ENCODE measurements at places on chromosomes 2 and 18.

GRCh38 chr2:73896362-73897239, 3.8 kb downstream of the ACTG2 start:
- DNase-seq, result peak; percentile 27

GRCh38 chr18:24368749-24369148, 28.9 kb downstream of the OSBPL1A start:
- DNase-seq, result peak; percentile 74

DNA sequence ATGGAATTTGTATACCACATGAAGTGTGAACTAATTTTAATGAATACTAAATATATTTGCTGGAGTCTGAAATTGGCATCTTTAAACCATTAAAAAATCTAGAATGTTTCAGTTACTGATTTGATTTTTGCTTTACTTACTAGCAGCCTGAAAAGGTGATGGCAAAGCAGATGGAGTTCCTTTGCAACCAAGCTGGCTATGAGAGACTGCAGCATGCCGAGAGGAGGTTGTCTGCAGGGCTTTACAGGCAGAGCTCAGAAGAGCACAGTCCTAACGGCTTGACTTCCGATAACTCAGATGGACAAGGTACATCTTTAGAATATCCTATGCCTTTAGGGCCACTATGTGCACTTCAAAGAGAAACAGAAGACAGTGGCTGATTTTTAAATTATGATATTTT, 36.5 kb downstream of the NAB1 start:
- no peak for DNase-seq

- no peak for DNase-seq
These were observed 5.7 kb upstream of the GCFC2 start for GRCh38 chr2:75716406-75716805.

DNA sequence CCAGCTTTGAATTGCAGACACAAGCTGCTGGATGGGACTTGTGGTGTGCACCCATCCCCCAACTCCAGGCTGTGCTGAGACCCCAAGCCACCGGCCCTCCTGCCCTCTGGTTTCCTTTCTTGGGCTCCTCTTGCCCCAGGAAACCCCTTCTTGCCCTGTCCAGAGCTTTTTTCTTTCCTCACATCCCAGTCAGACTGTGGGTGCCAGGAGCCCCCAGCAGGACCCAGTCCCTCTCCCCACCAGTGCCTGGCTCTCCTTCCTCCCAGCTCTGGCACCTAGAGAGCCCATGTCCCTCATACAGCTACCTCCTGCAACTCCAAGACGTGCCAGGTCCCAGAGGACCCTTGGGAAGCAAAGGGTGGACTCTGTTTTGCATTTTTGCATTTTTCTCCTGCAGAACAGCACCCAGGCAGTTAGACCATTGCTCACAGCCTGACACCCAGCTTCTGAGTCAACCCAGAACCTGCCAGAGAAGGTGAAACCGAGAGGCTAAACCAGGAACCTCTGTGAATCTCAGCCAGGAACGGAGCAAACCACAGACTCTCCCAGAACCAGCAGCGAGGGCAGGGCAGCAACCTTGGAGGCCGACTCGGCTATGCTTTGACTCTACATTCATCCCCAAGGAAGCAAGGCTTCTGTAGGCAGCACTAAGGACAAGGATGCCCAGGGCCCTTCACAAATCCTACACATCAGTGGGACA, 221.1 kb downstream of the ANAPC1 start:
- DNase-seq, result no peak

- DNase-seq, result no peak
These were observed 177.4 kb upstream of the CWC22 start for GRCh38 chr2:180184506-180184905.

- DNase-seq, result no peak
These were observed 321.0 kb upstream of the NRP2 start for GRCh38 chr2:205361272-205361671.

DNA sequence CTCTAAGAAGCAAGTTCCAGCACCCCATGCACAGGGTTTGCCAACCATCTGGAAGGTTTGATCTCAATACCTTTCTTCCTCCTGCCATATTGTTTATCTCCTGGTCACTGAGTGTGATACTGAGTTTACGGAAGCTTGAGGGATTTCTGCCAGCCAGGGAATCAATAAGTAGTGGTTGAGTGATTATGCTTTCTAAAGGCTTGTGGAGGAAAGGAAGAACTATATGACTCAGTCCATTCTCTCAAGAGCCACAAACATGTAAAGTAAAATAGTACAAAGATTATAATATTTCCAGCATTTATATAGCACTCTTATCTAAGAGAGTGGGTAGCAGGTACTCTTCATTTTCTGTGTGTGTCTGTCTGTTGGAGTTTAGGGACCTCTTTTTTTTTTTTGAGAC, 49.2 kb downstream of the SLC4A3 start:
- DNase-seq, result no peak

- peak; percentile 57 for DNase-seq
These were observed at the start of gene PDCD1 for GRCh38 chr2:241858206-241859016. Gene PDCD1, minus strand, starts transcription at chr2:241858894. Its CDS starts 56 bp downstream, at chr2:241858838.

DNA sequence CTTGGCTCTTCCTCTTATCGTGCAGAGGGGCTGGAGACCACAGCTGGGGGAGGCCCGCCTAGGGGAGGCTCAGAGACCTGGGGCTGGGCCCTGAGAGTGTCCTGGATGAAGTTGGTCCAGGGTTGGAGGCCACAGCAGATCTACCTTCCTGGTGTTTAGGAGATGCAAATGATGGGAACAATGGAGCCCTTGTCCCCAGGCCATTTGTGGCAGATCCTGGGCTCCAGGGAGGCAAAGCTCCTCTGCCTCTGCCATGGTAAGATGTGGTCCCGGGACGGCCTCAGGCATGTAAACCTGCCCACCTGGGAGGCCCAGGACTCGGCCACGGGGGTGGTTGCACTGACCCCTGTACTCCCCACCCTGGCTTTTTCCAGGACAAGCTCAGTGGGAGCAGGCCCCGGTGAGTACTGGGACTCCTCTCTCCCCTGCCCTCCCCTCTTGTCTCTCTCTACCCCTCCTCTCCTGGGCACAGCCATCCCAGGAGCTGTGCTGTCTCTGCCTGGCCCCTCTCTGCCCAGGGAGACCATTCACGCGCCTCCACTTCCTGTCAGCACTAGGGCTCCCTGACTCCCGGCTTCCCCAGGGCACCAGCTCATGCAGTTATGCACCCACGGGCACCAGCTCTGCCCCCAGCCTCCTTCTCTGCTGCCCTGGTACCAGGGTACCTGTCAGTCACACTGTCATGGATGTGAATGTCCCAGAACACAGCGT, 10.9 kb downstream of the SH2D6 start:
- DNase-seq, result no peak

GRCh38 chr2:34547340-34547739, 948.2 kb upstream of the FAM98A start:
- no peak for DNase-seq

- DNase-seq, result no peak
These were observed 62.0 kb downstream of the GPR39 start for GRCh38 chr2:132478461-132479105.

DNA sequence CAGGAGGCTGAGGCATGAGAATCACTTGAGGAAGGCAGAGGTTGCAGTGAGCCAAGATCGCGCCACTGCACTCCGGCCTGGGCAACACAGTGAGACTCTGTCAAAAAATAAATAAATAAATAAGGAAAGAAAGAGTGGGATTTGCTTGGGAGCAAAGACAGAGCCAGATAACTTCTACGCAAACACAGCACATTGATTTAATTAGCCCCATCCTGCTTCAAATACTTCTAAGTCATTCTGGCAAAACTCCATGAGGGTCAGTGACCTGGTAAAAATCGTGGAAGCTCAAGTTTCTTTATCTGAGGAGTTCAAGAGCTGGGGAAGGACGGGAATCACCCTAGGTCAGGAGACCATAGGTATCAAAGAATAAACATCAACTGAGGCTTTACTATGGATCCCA, 70.6 kb upstream of the TCF7L1 start:
- no peak for DNase-seq

- no peak for DNase-seq
These were observed 1.6 kb downstream of the SETBP1 start for GRCh38 chr18:44682201-44682870.

- DNase-seq, result no peak
These were observed at the start of gene NCK2 for GRCh38 chr2:105744909-105745853. Gene NCK2, plus strand, starts transcription at chr2:105744912. Its CDS starts 110,152 bp downstream, at chr2:105855064.

- DNase-seq, result no peak
These were observed 167.4 kb downstream of the C1D start for GRCh38 chr2:67895227-67895941.

GRCh38 chr2:95390272-95390880, 12.1 kb upstream of the FAHD2A start:
- DNase-seq, result no peak

DNA sequence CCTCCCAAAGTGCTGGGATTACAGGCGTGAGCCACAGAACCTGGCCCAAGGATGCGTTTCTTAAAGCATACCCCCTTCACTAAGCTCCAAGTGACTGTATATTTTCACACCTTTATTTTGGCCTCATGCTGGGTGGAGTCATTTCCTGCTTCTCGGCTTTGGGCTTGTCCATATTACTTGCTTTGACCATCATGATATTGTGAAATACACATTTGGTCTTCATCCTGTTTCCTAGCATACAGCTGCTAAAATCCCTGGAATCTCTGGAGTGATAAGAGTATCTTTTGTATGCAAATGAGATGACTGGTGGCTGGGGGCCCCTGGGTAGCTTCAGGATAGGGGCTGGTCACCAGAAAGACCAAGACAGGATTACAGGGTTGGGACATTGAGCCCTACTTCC, 17.6 kb upstream of the COLEC12 start:
- DNase-seq, result no peak

GRCh38 chr18:56672391-56672790, 21.2 kb downstream of the WDR7 start:
- DNase-seq, result no peak

GRCh38 chr2:84217456-84217855, 241.6 kb downstream of the SUCLG1 start:
- DNase-seq, result no peak

- no peak for DNase-seq
These were observed 45.2 kb upstream of the MEIS1 start for GRCh38 chr2:66389651-66390131.

DNA sequence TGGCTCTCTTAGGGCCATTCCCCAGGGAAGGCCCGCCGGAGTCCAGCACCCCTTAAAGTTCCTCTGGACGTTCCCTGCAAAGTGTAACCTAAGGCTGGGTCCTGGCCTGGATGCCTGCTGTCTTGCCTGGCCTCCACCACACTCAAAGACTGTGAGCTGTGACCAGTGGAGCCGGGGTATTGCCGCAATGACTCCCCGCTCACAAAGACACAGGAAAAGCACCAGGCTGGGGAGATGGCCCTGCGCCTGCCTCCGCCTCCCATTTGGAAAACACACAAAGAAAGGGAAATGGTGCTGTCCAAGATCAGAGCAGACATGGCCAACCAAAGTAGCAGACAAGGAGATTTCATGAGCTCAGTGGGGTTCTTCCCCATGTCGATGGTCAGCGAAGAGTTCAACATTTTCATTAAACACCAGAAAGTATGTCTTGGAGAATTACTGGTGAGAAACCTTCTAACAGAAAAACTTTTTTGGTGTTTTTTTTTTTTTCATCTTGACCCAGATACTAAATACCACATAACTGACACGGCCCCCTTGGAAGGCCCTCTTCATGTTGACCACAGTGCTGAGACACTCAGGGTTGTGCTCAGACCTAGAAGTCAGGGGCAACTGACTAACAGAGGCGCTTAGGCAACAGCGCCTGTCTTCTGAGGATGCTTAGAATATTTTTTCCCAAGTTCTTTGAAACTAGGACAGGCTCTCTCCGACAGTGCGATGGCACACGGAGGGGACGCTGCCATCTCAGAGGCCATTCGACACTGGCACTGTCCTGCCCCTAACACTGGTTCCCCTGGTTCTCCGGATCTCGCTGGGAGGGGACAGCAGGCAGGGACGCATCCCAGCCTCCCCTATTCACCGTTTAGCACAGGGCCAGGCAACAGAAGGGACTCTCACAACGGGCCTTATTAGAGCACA, 226.4 kb upstream of the ID2 start:
- DNase-seq, result peak; percentile 33

DNA sequence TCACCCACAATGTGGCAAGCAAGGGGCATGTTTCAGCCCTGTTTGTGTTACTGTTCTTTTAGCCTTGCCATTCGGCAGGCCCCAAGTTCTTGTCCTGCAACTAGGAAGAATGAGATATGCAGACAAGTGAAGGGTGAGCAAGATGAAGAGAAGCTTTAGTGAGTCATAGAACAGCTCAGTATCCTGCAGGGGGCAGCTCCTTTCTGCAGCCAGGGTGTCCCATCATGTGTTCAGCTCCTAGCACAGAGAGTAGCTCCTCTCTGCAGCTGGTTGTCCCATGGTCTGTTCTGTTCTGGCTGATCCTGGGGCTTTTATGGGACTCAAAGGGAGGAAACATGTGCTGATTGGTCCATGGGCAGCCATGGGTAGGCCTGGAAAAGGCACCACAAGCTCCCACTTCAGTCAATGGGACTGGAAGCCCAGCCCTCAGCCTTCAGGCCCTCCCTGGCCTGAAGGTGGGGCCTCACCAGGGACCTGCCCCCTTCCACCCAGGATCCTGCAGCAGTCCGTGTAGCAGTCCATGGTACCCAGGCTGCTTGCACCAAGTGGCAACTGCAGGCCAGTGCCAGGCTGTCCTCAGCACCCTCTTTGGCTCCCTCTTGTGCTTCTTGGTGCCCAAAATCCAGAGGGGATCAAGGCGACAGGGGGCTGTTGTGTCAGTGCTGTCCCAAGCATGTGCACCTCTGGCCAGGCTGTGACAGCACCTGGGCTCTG, 326.4 kb downstream of the NR4A2 start:
- DNase-seq, result no peak

DNA sequence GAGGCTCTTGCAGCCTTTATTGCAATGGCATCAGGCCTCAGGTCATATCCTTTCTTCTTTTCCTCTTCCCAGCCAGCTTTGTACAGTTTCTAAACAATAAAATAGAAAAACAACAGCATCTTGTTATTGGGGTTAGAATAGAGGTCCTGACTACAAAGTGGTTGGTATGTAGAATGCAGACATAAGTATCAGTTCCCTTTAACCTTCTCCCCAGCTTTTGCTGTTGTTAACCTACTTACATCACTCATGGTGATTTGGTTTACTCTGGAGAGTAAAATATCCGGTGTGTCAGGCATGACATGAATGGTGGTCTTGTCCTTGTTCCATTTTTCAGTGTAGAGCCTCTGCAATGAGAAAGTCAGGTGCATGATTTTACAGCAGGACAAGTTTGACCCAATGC, 69.8 kb downstream of the NEB start:
- no peak for DNase-seq

GRCh38 chr18:34122724-34123334, 101.9 kb downstream of the NOL4 start:
- peak; percentile 6 for DNase-seq

DNA sequence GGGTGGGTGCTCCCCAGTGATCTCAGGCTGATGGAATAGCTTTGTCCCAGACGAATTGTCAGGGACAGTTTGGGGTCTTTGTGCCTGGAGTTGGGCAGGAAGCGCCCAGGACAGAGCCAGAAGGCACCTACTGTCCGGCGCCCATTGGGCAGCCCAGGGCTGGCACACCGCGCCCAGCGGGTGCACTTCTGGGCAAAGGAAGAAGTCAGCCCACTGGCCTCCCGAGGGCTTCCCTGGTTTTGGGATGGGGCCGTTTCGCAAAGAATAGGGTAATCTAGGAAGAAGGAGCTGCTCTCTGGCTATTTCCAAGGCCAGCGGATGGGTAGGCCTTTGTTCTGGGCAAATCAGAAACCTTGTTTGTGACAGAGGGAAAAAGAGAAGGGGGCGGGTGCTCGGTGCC, 3.5 kb upstream of the SIX2 start:
- no peak for DNase-seq

GRCh38 chr2:15579641-15580040, 12.0 kb upstream of the DDX1 start:
- no peak for DNase-seq

Measured in CD4-positive, alpha-beta T cell treated with Interleukin-4 for 4 hours (primary cell).